ENCODE measurements at places on chromosomes 4 and X.

DNA sequence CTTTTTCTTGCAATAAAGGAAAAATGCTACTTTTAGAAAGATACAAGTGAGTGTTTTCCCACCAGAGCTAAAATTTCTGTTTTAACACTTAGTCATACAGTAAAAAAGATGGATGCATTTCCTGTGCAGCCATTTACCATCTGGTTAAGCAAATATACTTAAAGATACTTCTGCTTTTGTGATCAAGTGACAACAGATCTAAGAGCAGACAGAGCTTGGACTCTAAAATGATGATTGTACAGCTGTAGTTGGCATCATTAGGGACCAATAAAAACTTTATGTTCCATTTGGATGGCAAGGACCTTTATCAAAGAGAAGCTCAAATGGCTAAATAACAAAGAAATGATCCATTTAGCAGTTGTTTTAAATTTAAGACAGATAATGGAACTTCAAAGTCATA is 270.8 kb downstream of the FSTL5 start:
- DNase-seq: no peak

GRCh38 chrX:154735695-154736393 is 15.0 kb downstream of the GAB3 start:
- DNase-seq: no peak

DNA sequence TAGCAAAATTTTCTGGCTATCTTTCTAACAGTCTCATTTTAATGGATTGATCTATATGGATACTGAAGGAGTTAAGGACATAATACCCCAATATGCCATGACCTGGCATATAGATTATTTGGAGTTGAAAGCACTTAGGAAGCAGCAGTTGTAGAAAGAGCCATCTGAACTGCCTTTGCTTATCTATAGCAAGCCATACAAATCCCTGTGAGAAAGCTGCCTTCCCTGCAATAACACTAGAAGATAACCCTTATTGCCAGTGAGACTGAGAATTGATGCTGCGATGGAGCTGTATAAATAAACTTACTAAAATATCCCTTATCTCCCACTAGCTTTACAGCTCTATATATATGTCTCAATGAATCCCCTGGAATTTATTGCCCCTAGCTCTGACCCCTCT is 346.3 kb downstream of the TECRL start:
- DNase-seq: no peak

GRCh38 chr4:184952522-184952921 is 65.8 kb upstream of the HELT start:
- no peak for DNase-seq

- DNase-seq: no peak
Measured at GRCh38 chr4:32140636-32141035, 1420.5 kb downstream of the PCDH7 start.

GRCh38 chr4:185548587-185548986 is 13.3 kb upstream of the PDLIM3 start:
- DNase-seq: no peak

DNA sequence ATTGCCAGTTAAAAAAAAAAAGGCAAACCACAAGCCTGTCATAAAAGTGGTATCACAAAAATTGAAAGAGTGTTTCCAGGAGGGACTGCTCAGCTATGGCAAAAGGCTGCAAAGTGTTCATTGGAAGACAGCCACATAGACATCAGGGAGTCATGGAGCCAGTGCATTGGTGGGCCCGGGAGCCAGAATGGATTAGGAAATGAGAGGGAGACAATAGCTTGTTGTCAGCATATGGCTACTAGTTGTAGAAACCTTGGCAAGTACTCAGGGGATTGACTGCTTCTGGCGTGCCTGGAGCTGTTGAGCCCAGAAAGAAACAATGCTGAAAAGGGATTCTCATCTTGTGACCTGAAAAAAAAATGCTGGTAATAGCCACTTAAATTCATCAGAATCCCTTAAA is 5.0 kb downstream of the GAR1 start:
- DNase-seq: no peak

DNA sequence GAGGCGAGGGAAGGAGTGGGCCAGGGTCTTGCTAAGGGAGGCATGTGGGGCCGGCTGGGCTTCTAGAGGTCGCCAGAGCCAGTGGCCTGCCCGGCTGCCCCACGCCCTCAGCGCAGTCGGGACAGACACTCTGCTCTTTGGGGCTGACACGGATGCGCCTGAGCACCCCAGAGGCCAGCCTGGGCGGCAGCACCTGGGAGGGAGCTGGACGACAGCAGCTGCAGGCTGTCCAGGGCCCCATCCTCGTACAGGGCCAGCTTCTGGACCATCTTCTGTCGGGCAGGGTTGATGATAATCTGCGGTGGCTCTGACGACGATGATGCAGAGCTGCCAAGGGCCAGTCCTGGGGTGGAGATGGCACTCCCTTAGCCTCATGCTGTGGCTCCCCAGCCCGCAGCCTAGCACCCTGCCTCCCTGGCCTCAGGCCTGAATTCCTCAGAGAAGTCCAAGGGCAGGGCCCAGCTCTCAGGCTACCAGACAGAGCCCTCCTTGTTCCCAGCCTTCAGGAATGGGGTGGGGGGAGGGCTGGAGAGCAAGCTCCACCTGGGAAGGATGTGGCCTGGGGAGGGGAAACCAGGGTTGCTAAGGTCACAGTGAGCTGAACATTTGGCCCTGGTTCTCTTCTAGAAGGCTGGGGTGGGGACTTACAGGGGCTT is 7.2 kb downstream of the IRAK1 start:
- no peak for DNase-seq

GRCh38 chr4:1738410-1738809 is 17.1 kb downstream of the TACC3 start:
- no peak for DNase-seq

DNA sequence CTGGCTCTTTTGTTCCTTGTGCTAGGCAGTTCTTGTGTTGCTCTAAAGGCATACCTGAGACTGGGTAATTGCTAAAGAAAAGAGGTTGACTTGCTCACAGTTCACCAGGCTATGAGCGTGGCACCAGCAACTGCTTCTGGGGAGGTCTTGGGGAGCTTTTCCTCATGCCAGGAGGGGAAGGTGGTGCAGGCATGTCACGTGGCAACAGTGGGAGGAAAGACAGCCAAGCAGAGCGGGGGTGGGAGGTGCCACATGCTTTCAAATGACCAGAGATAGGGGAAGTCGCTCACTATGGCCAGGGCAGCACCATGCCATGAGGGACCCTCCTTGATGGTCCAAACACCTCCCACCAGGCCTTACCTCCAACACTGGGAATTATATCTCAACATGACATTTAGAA is 4.7 kb downstream of the MAGEB17 start:
- no peak for DNase-seq

- no peak for DNase-seq
Measured at GRCh38 chr4:143581331-143581946, 67.9 kb downstream of the SMARCA5 start.

- DNase-seq: no peak
Measured at GRCh38 chr4:30380404-30380998, 339.7 kb upstream of the PCDH7 start.

- DNase-seq: no peak
Measured at GRCh38 chr4:78031417-78031950, 25.6 kb upstream of the FRAS1 start.

DNA sequence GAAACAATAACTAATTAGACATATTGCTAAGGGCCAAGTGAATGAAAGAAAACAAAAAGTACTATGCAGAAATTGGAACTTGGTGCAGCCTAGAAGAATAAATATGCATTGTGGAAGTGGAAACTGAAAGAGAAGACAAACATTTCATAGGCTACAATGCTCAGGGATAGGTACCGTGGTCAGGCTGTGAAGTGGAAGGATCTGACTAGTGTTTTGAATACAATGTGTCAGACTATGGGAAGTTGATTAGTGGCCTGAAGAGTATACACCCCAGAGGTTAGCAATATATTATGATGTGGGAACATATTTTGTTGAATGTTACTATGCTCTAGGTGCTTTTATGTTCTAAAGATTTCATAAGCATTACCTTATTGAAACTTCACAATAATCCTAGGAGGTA is 36.8 kb downstream of the GPRIN3 start:
- no peak for DNase-seq

DNA sequence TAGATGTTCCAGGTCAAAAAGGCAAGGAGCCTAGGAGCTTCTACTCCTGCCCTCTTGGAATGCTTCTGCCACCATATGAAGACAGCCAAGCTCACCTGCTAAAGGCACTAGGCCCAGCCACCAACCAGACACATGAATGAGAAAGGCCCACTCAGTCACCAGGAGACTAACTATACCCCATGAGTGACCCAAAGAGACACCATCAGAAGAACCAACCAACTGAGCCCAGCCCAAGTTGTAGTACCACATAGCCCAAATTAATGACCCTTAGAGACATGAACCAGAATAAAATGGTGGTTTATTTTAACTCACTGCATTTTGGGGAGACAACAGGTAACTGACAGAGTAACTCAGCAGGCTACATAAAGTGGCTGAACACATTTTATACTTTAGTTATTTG is 22.9 kb upstream of the CXCL3 start:
- no peak for DNase-seq

DNA sequence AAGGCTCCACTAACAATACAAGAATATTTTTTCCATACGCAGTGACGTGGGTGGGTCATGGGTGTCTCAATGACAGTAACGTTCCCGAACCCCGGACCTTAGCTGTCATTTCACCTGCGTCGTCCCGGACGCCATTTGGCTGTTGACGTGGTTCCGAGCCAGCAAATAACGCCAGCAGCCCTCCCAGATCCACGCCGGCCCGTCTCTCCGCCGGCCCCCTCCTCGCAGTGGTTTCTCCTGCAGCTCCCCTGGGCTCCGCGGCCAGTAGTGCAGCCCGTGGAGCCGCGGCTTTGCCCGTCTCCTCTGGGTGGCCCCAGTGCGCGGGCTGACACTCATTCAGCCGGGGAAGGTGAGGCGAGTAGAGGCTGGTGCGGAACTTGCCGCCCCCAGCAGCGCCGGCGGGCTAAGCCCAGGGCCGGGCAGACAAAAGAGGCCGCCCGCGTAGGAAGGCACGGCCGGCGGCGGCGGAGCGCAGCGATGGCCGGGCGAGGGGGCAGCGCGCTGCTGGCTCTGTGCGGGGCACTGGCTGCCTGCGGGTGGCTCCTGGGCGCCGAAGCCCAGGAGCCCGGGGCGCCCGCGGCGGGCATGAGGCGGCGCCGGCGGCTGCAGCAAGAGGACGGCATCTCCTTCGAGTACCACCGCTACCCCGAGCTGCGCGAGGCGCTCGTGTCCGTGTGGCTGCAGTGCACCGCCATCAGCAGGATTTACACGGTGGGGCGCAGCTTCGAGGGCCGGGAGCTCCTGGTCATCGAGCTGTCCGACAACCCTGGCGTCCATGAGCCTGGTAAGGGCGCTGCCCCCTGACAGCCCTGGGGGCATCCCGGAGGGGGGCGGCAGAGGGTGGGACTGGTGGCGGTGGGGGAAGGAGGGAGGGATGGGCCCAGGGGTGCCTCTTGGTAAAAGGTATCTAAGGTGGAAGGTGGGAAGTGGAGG is at the start of gene CPE:
Gene CPE, plus strand, starts transcription at position 264 of the 933 bp plus-strand sequence. Its CDS starts 214 bp downstream, at position 478.
- peak; percentile 82 for DNase-seq

- no peak for DNase-seq
Measured at GRCh38 chr4:98614662-98615061, 43.7 kb downstream of the TSPAN5 start.

DNA sequence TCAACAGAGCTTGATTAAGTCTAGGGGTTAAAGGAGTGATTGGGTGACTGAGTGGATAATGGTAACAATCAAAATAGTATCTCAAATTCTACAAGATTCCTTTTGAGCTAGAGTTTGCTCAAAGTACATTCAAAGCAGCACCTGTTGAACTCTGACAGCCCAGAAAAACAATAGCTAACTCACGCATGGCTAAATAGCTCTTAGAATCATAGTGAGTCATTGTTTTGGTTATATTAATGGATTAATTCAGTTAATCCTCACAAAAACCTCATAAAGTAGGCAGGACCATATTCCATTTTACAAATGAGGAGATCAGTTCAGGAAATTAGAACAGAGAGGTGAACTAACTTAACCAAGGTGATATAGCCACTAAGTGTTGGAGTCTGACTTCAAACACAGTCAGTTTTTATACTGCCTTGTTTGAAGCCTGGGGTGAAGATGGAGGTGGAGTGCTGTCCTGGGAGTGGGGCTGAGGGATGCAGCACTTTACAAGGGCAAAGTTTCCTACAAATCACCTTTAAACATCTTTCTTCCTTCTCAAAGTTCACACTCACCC is 35.9 kb upstream of the PPM1K start:
- no peak for DNase-seq

GRCh38 chr4:8039853-8040252 is 100.2 kb upstream of the AFAP1 start:
- no peak for DNase-seq

Measured in occipital lobe (tissue), 3 donors.